NCI-H1092 treated with DMSO at 0.1 percent for 48 hours (cell line): ENCODE measurements at places on chromosomes 4 and X.
A peak's percentile ranks its signal among the peaks of the same experiment; 100 is the strongest.

- no peak for DNase-seq
Observed at GRCh38 chr4:84145176-84145575, 353.9 kb downstream of the NKX6-1 start.

GRCh38 chrX:78658845-78659744, at the start of gene RTL3:
Gene RTL3 (minus strand): TSS chrX:78659328. CDS start chrX:78658420, 908 bp downstream.
- no peak for DNase-seq

- DNase-seq: no peak
Observed at GRCh38 chr4:152448854-152449253, 87.0 kb downstream of the FBXW7 start.

DNA sequence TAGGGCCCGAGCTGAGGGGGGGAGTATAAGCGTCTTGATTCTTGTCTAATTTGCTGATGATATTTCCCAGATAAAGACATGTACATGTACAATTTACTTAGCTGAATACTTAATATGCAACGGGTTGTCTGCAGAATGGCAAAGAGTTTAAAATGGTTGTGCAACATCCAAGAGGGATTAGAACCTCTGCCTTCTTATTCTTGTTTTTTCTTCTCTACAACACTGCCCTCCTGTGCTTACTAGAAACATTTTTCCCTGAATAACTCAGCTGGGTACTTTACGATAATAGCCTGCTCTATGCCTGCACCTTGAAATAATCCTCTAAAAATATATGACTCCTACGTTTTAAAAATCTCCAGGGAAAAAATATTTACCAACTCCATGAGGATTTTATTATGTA, 41.8 kb downstream of the INTS12 start:
- peak; percentile 55 for DNase-seq

GRCh38 chrX:54473993-54474859, 21.8 kb downstream of the FGD1 start:
- DNase-seq: no peak

DNA sequence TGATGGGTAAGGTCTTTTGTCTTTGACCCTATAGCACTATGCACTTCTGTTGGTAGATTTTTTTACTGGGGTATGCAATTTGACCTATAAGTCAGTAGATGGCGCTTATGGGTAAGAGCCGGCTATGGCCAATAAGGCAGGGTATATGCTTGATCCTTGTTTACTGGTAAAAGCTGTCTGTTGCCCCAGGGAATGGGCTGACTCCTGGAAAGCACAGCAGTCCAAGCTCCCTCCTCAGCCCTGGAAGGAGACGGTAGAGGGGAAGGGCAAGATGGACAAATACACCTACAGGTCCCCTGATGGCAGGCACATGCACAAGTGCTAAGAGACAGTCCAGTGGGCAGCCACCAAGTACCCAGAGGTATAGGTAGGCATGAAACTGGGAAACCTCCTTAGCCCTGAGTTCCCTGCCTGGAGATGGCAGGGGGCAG, 63.7 kb downstream of the ADAMTS3 start:
- DNase-seq: peak; percentile 6

GRCh38 chr4:165716472-165716871, 156.6 kb upstream of the TLL1 start:
- DNase-seq: peak; percentile 79
